Dermis microvascular lymphatic vessel endothelial cell (primary cell): ENCODE measurements at places on chromosomes 16 and 17. TPM values are rescaled to one million over a fixed set of nuclear protein-coding genes. Genes with fewer than 3 reads are reported as not detected.

Gene ITGA2B
- total RNA-seq, result 0.13 and 0.51 TPM in 2 replicates

Gene E4F1
- 22.2 and 26.3 TPM in 2 replicates for total RNA-seq

Gene EVPLL
- total RNA-seq, result not detected in 2 replicates

Gene ST6GALNAC2
- total RNA-seq, result 0.13 and 0.25 TPM in 2 replicates

Gene OR3A3
- total RNA-seq, result not detected in 2 replicates

Gene PER1
- total RNA-seq, result 5.0 and 16.7 TPM in 2 replicates

Gene SLC35G6
- total RNA-seq, result not detected in 2 replicates

Gene C16orf89
- not detected in 2 replicates for total RNA-seq

Gene HOXB7
- total RNA-seq, result 4.6 and 7.1 TPM in 2 replicates

Gene CCDC154
- total RNA-seq, result 0.13 TPM in 2 replicates

Gene ERCC4
- total RNA-seq, result 5.6 and 5.9 TPM in 2 replicates

Gene MMP2
- total RNA-seq, result 10.5 and 16.3 TPM in 2 replicates

Gene MT1E
- total RNA-seq, result 11.1 and 108 TPM in 2 replicates

Gene KLHL11
- 24.0 and 30.0 TPM in 2 replicates for total RNA-seq

Gene PITPNM3
- total RNA-seq, result 0.13 and 0.26 TPM in 2 replicates

Gene CCT6B
- 0.39 and 0.63 TPM in 2 replicates for total RNA-seq

Gene AMFR
- total RNA-seq, result 251 and 306 TPM in 2 replicates

Gene TAT
- total RNA-seq, result not detected in 2 replicates

Gene SLFN12L
- under 0.01 TPM in 2 replicates for total RNA-seq

Gene CDIP1
- total RNA-seq, result 4.7 and 11.9 TPM in 2 replicates

Gene KRT40
- total RNA-seq, result not detected in 2 replicates

Gene MT1X
- total RNA-seq, result 7.0 and 15.0 TPM in 2 replicates

Gene CCL15
- not detected in 2 replicates for total RNA-seq

Gene IRF8
- total RNA-seq, result 5.1 and 15.8 TPM in 2 replicates

Gene NHLRC4
- 1.3 and 3.0 TPM in 2 replicates for total RNA-seq

Gene DPEP1
- total RNA-seq, result 0.13 TPM in 2 replicates

Gene PERCC1
- not detected in 2 replicates for total RNA-seq

Gene SLC38A8
- total RNA-seq, result not detected in 2 replicates

Gene KIF18B
- 1.4 and 2.3 TPM in 2 replicates for total RNA-seq

Gene MYCBPAP
- 0.13 and 0.26 TPM in 2 replicates for total RNA-seq

Gene KCNJ18
- not detected in 2 replicates for total RNA-seq

Gene HID1
- 31.6 and 48.5 TPM in 2 replicates for total RNA-seq

Gene QPRT
- total RNA-seq, result 0.13 and 0.25 TPM in 2 replicates

Gene KRTAP1-5
- total RNA-seq, result not detected in 2 replicates

Gene ITPRIPL2
- 21.8 and 26.0 TPM in 2 replicates for total RNA-seq

Gene CHST5
- total RNA-seq, result 0.13 TPM in 1 of 2 replicates, not detected in the other

Gene LPO
- not detected in 2 replicates for total RNA-seq

Gene RPGRIP1L
- total RNA-seq, result 3.9 and 4.4 TPM in 2 replicates

Gene ZNF500
- 4.4 and 5.8 TPM in 2 replicates for total RNA-seq

Gene TBC1D3I
- under 0.01 TPM in 1 of 2 replicates, not detected in the other for total RNA-seq

Gene CPPED1
- 8.3 and 10.6 TPM in 2 replicates for total RNA-seq

Gene GRB7
- total RNA-seq, result 0.13 TPM in 1 of 2 replicates, not detected in the other

Gene LRRC75A
- total RNA-seq, result 1.2 and 1.4 TPM in 2 replicates

Gene PRR35
- total RNA-seq, result not detected in 2 replicates

Gene KRTAP16-1
- not detected in 2 replicates for total RNA-seq

Gene SDR42E2
- 0.13 TPM in 2 replicates for total RNA-seq

Gene ASPHD1
- total RNA-seq, result 0.25 and 0.26 TPM in 2 replicates

Gene ITGAX
- 0.63 and 0.64 TPM in 2 replicates for total RNA-seq

Gene IL17C
- total RNA-seq, result not detected in 2 replicates

Gene RNF222
- total RNA-seq, result under 0.01 TPM in 1 of 2 replicates, not detected in the other

Gene CLEC19A
- total RNA-seq, result not detected in 2 replicates

Gene WFDC1
- not detected in 2 replicates for total RNA-seq

Gene HOXB9
- total RNA-seq, result 0.13 and 0.51 TPM in 2 replicates

Gene TLCD2
- 1.4 and 1.5 TPM in 2 replicates for total RNA-seq

Gene TAC4
- not detected in 2 replicates for total RNA-seq

Gene WNT9B
- not detected in 2 replicates for total RNA-seq

Gene LGALS3BP
- 1.4 and 2.8 TPM in 2 replicates for total RNA-seq
